ENCODE measurements at places on chromosomes 13 and 19.

DNA sequence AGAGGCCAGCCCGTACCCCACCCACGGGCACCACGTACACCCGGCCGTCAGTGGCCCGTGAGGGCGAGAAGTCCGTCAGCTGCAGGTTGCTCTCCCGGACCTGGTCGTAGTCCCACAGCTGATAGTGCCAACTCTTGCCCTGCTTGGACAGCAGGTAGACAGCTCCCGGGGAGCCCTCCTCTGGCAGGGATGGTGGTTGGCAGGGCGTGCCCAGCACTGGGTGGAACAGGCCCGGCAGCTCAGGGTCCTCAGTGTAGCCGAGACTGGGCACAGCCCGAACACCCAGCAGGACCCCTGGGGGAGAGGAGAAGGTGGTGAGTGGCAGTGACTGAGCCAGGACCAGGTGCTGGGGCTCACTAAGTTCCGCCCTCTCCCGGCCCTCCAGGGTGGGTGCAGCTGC is 7.8 kb downstream of the ACTMAP start:
- no peak for DNase-seq

DNA sequence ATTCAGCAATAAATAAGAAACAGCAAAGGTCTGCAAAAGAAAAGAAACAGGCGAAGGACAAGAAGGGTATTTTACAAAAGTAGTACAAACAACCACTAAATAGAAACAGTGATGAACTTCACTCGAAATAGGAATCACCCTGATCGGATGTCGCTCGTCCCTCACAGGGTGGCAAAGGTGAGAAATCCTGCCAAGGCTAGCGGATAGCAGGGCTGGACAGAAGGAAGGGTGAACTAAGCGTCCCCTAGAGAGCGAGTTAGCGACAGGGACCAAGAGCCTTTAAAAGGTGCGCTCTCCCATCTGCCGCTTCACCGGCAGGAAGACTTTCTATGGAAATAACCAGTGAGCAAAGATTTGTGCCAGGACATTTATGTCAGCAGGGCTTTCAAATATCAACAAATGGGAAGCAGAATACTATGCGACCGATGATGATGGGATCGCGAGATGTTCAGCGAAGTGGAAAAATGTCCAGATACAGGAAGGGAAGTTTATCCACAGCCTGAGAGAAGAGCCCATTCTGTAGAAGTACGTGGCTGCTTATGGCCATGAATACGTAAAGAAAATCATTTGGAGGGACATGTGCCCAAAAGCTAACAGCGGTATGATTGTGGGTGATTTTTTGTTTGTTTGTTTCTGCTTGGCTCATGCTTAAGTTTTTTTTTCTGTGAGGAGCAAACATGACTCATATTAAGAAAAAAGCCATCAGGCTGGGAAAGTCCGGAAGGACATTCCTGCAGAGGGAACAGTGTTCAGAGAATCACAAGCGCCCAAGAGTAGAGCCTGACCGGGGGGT is 18.9 kb downstream of the ELAVL1 start:
- no peak for DNase-seq

DNA sequence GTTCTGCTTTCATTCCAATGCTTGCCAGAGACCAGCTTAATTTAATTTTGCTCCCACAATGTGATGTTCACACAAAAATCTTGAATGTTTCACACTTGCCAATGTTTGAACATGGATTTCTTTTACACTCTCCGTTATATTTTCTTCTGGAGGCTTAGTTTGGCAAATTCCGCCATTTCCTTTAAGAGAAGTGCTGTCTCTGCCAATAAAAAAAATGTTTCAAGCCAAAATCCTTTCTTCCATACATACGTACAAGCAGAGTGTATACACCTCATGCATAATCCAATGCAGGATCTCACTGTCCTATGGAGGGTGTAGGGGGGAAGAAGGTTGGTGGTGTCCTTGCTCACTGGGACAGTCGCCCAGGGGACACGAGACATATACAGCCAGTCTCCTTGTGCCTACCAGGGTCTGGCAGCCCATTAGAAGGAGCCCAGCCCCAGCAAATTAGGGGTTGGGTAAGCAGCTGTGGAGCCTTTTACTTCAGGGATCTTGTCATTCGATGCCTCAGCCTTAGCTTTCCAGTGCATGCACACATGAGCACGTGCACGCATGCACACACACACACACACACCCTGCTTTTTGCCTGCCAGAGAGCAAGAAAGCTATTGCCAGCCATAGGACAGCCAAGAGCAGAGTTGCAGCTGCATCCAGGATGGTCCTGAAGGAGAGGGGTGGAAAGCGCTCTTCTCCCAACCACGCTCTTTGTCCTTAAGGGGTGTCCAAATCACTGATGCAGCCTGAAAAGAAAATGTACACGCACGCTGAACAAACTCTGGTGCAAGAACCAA is 208.3 kb downstream of the FOXO1 start:
- DNase-seq: no peak

GRCh38 chr13:27632648-27633047 is 11.0 kb downstream of the POLR1D start:
- DNase-seq: no peak

DNA sequence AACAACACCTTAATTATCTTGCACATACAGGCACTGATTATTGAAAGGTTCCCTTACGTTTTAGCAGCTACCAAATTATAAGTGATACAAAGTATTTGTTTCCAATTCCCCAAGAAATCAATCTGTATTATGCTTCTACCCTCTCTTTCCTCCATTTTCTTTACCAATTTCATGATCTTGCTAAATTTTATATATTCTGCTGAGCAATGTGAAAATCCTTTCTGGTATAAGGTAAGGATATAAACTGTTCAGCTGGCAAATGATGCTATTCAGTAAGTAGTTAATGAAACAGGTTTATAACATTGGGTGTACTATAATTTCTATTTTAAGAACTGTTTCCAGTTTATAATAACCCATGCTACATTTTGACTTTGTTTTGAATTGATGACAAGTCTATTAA is 985 bp upstream of the EEF1AKMT1 start:
- no peak for DNase-seq

GRCh38 chr13:99280166-99280565 is 22.0 kb upstream of the GPR18 start:
- DNase-seq: no peak

GRCh38 chr13:90534617-90535370 is 812.7 kb upstream of the MIR17HG start:
- no peak for DNase-seq

- peak; percentile 26 for DNase-seq
Measured at GRCh38 chr19:4130744-4131438, 7.0 kb upstream of the MAP2K2 start.

DNA sequence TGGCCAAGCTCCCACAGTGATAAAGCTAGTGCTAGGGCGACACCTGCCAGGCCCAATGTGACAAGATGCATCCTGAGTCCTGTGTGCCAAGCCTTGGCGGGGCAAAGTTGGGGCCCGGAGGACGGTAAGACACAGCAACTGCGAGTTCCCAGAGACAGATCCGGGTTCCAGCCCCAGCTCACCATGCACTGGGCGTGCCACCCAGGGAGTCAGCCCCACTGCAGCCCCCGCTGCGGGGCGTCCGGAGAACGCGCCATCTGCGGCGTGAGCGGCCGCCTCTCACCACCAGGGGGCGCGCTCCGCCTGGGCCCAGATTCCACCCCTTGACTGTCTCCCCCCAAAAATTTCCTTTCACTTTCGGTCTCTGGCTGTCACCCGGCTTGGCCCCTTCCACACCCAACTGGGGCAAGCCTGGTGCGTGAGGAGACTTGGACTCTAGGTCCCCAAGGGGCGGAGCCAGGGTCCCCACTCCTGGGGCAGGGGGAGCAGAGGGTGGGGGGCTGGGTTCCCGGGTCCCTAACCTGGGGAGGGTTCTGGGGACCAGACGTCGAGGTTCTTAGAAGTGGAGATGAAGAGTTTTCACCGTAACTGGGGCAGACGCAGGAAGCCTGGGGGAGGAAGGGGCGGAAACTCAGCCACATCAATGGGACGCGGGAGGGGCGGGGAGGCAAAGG is at the start of gene FLT3LG:
FLT3LG (plus strand) TSS at position 348 of the 674 bp plus-strand sequence. CDS start 425 bp downstream, outside the sequence.
- peak; percentile 97 for DNase-seq

DNA sequence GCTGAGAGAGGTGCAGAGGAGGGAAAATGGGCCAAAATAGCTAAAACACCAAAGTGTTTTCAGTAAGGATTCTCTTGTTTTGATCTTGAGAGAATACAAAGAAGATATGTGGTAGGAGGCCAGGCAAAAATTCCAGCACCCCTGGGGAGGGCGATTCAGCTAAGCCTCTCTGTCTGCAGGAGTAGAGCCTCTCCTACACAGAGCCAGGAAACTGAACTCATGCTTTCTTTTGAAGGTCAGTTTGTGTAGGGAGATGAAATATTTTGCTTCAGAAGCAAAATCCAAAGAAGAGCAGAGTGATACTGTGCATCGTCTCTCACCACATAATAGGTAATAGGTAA is 565.0 kb downstream of the FGF9 start:
- DNase-seq: peak; percentile 52

DNA sequence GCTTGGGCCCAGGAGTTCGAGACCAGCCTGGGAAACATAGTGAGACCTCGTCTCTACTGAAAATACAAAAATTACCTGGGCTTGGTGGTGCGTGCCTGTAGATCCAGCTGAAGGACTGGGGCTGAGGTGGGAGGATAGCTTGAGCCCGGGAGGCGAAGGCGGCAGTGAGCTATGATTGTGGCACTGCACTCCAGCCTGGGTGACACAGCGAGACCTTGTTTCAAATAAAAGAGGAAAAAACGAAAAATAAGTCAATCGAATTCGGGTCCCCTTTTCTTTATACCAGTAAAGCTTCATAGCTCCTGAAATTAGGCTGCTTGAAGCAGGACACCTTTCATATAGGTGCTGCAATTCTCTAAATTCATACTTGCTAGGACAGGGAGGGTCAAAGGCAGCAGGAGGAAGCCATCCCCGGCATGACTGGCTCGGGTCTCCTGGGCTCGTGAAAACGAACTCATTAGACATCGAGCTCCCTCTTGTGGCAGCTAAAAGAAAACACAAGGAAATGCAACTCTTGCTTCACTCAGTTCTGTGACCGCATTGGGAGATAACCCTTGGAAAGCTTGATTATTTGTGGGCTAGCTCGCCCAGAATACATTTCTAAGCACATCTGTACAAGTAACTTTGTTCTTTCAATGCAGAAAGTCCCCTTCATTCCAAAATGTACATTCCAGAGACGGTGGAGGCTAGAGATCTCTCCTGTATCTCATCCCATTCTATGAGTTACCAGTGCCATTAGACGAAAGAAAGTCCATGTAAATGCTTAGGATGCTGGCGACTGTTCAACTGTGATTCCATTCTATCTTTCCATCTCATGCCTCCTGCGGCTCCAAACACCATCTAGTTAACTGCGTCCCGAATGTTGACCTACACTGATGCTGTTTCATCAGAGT is 16.8 kb downstream of the FPR2 start:
- peak; percentile 75 for DNase-seq

DNA sequence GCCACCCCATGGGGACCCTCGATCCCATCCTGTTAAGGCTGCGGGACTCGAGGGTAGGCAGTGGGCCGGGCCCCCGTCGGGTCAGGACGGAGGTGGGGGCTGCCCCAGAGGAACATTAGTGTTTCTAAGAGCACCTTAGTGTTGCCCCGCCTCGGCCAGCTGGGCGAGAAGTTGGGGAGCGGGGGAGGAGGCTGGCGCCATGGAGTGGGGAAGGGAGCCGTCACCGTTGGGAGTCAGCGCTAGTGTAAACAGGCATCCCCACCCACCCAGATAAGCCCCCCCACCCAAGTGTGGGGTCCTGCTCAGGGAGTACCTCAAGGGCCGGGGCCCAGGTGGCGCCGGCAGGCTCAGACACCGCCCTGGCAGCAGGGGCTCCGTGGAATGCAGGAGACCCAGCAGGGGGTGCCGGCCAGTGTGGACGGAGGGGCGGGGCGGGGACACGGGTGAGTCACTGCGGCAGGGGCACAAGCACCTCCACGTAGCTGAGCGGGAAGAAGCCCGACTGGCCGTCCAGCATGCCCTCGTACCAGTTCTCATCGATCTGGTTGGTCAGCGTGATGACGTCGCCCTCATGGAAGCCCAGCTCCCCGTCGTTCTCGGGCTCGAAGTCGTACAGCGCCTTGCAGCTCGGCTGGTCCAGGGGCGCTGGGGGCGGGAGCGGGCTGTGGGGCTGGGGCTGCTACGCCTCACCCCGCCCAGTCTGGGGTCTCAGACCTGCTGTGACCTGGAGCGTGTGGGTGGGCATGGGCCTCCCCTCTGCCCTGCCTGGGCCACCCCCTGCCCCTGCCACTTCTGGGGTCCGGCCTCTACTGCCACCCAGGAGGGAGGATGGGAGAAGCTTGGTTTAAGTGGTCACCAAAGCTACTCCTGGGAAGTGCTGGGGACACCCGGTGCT is 18.0 kb downstream of the MPND start:
- peak; percentile 87 for DNase-seq

- no peak for DNase-seq
Measured at GRCh38 chr19:6887316-6887715, at the start of gene ADGRE1. Gene ADGRE1, plus strand, starts transcription at chr19:6887579. Its CDS starts 30 bp downstream, at chr19:6887609.

DNA sequence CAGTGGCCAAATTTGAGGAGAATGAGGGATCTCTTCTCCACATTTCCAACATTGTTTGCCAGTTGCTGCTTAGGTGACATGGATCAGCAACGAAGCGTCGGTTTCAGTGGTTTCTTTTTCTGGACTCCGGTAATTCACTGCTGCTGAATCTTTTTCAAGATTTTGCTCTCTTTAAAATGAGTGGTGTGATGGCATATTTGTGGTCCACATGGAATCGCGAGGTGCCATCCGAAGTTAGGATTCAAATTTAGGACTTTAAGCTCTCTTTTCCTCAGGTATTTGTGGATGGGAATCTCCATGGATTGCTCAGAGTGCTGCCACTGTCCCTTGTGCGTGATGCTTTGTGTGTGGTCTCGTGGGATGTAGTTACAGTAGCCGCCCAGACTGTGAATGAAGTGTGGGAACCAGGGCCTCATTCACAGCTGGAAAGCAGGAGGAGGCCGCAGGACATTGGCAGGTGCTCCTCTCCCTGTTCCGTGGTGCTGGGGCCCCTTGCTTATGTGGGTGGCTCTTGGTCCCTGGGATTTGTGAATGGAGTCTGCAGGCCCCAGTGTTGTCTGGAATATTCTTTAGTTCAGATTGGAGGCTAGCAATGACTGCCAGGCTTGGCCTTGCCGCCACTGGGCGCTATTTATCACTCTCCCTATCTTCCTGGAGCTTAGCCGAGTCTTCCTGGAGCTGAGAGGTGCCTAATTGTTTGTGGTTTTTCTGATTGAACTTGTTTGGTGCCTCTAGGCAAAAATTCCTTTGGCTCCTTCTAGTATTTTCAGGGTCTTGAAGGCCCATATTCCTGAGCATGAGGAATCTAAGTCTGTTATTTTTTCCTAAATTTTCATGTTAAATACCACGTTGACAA is 1.5 kb downstream of the ILF3 start:
- peak; percentile 42 for DNase-seq

DNA sequence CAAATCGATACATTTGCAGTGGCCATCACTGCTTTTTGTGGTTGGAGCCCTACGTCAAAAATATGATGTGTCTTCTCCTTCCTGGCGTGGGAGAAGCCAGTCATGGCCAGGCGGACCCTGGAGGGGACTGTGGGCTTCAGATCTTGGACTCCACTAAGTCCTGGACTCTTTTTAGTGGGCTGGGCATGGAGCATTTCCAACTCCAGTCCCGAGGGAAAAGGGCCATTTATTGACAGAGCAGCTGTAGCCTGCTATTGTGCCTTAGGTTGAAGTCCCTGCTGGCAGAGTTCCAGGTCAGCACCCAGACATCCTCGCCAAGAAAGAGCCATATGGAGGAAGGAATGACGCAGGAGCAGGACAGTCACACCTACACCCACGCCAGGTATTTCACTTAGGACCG is 179.2 kb upstream of the ZNF507 start:
- no peak for DNase-seq

GRCh38 chr13:25153736-25154135 is 18.4 kb downstream of the AMER2 start:
- DNase-seq: peak; percentile 29

GRCh38 chr13:57630661-57631595 is 616 bp upstream of the PCDH17 start:
- peak; percentile 43 for DNase-seq

GRCh38 chr19:4974880-4975469 is 6.1 kb downstream of the KDM4B start:
- DNase-seq: no peak

- DNase-seq: no peak
Measured at GRCh38 chr13:40306817-40307216, 359.6 kb downstream of the FOXO1 start.
